NCI-H774 (cell line): ENCODE measurements at places on chromosomes 12 and 14.
A peak's percentile ranks its signal among the peaks of the same experiment; 100 is the strongest.

DNA sequence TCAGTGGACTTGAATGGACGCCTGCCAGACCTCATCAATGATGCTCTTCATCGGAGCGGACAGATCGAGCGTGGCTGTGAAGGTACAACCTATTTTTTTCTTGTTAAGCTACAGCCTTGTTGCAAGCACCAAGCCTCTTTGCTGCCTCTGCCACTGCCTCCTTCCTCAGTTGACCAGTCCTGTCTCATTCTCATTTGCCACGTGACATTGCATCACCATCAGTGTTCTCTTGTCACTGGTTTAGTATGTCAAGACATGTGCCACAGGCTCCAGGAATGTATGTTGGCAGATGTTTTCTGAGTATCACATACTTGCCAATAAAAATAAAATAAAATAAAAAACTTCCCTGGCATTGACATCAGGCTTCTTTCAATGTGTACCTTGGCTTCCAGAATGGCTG lies 798.1 kb downstream of the NRXN3 start:
- no peak for DNase-seq

GRCh38 chr14:35543006-35543405 lies 9.0 kb downstream of the INSM2 start:
- DNase-seq, result no peak

- DNase-seq, result no peak
Measured at GRCh38 chr12:40248585-40249297, 23.9 kb downstream of the LRRK2 start.

- DNase-seq, result no peak
Measured at GRCh38 chr12:93335603-93336162, 42.0 kb upstream of the NUDT4 start.

DNA sequence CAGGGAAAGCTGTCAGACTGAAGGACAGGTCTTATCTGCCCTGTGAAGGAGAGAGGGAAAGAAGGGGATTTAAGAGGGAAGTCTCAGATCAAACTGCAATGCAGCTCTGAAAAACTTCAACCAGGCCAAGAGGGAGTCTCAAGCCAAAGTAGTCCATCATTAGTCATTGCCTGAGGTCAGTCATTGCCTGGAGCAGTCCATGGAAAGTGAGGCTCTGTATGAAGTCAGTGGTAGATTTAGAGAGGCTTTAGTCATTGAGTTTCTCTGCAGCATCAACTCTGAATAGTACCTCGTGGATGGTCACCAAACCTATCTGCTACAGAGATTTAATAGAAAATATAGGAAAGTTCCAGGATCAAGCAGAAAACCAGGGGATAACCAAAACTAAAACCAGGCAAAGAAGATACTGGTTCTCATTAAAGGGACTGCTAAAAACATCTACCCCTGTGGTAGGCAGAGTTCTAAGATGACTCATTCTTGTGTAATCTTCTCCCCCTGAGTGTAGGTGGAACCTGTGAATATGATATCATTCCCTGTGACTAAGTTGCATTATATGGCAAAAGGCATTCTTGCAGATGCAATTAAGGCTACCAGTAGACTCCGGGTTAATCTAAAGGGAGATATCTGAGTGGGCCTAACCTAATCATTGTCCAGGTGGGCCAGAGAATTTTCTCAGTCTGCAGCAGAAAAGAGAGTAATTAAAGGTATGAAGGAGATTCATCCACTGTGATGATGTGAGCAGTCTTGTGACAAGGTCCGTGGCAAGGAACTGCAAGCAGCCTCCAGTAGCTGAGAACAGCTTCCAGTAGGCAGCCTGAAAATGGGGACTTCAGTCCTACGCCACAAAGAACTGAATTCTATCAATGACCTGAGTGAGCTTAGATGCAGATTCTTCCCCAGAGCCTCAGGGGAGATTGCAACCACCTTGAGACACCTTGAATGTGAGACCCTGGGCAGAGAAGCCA lies 123.1 kb downstream of the GALC start:
- DNase-seq, result no peak

DNA sequence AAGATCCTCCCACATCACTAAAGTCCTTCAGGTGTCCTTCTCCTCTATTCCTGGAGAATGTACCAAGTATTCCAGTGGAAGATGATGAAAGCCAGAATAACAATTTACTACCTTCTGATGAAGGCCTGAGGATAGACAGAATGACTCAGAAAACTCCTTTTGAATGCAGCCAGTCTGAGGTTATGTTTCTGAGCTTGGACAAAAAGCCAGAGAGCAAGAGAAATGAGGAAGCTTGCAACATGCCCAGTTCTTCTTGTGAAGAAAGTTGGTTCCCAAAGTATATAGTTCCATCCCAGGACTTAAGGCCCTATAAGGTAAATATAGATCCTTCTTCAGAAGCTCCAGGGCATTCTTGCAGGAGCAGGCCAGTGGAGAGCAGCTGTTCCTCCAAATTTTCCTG lies 54.6 kb upstream of the HELB start:
- no peak for DNase-seq

DNA sequence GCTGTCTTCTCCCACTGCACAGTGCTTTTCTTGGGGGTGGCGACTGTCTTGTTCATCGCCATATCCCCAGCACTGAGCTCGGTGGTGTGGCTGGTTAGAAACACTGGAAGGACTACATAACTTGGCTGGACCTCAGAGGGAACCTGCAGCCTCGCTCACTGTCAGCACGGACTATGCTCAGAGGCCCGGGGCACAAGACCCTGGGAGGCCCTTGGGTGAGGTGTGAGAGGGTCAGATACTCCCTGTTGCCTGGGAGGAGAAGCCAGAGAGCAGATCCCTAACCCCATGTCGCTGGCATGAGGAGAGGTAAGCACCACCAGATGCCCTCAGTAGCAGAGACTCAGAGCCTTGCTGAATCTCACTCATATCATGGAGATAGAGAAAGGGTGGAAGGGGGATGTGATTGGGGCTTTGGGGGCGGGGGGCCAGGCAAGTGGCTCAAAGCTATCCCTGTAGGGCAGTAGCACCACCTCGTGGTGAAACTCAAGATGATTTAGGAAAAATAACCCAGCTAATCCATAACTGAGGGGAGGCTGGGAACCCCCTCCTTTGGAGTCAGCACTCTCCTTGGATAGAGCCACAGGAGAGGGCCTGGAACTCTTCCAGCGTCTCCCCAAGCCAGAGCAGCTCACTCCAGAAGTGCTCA lies 18.7 kb upstream of the HDAC7 start:
- no peak for DNase-seq

DNA sequence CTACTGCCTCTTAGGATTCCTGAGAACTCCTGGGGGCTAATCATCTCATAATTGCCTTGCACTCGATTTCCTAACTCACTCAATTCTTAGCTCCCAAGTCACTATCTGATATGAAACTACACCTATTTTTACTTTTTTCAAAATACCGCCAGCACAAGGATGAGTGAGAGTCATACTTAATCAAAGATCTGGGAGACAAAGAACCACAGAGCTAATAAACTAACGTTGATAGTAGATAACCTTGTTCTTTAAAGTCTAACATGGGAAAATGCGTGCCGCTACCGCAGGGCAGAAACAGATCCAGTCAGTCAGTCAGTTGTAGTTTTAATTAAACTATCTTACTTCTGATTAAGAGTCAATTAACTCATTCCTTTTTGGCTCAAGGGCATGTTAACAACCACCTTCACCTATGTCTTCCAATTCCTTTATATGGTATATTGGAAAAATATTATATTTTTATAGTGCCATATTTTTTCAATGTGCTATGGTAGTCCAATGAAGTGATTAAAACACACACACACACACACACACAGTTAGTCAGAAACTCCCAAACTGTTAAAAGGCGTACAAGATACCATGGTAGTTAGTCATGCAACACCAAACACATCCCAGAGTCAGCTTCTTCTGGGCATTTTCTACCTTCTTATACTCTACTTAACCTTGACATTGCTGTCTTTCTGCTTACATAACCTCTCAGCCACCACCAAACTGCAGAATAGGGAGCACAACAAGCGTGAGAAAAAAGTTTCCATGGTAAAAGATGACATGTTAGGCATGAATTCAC lies 114.0 kb downstream of the KLHL28 start:
- no peak for DNase-seq

DNA sequence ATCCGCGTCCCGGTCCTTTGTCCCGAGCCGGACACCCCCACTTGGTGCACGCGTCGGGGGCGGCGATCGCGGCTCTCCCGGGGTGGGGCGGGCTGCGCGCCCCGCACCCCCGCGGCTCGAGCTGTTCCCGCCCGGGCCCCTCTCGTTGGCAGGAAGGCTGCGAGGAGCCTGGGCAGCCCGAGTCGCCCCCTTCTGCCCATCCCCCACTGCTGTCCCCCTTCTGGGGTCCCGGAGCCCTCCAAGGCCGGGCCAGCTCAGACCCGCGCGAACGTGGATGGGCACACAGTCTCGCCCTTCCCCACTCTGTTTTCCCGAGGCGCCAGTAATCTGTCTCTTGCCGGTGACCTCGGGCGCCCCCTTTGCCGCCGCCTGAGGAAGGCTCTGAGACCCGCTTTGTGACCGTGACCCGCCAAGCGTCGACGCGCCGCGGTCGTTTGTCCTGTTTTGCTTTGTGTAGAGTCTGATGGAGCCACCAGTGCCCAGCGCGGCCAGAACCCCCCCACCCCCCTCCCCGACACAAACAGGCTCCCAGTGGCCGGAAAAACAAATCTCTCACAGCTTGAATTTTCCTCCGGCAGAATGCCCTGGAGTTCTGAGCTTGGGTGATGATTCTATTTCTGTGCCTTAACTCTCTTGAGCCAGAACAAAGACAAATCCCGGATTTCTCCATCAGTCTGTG lies 610 bp downstream of the C14orf132 start:
- no peak for DNase-seq

- DNase-seq, result peak; percentile 48
Measured at GRCh38 chr12:10562306-10562933, 51.0 kb downstream of the MAGOHB start.

- DNase-seq, result no peak
Measured at GRCh38 chr12:29155079-29155478, 6.0 kb downstream of the FAR2 start.

DNA sequence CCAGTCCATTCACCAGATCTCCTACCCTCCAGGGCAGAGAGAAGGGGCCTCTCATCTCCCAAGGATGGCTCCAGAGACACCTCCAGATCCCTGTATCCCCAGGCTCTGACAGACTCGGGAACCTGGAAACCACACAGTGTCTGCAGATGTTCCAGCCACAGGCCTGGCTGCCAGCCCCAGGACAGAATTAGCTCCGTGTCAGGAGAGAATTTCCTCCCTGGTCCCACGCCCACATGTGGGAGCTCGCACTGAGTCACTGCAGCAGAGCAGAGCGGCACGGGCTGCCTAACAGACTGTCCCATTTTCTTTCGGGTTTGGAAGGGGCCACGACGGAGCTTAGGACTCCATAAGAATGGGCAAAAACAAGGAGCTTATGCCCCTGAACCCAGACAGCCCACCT lies 33.6 kb downstream of the CMKLR1 start:
- DNase-seq, result no peak

- no peak for DNase-seq
Measured at GRCh38 chr14:56199095-56199981, 81.1 kb downstream of the PELI2 start.

DNA sequence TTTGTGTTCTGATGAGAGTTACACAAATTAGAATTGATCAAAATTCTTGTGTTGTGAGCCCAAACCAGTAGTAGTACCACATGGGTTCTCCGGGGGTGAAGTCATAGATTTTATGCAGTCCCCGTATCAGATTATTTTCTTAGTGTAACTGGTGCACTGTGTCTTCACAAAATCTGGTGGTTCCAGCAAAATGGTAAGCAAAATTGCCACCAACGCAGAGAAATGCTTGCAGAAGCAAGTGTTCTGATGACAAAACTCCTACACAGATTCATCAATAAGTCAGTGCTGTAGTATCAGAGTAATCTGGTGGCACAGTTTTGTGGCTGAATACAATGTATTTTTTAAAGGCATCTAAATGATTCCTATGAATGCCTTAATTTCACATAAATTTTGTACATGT lies 1.3 kb upstream of the CACNA2D4 start:
- no peak for DNase-seq

DNA sequence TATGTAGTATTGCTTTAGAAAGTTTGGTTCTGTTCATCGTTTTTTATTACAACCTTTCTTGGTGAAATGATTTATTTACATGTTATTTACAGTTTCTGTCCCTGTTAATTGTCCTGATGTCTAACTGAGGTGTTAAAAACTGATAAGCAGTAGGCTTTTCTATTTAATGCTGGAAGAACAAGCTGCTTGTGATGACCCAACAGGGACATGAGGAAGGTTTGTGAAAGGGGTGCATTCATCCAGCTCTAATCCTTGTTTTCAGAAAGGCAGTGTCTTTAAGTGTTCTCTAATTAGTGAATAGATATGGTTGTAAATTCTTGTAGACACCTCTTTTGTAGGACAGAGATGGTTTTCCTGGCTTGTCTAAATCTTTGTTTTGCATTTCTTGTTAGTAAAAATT lies 191.4 kb downstream of the FOXA1 start:
- DNase-seq, result no peak

DNA sequence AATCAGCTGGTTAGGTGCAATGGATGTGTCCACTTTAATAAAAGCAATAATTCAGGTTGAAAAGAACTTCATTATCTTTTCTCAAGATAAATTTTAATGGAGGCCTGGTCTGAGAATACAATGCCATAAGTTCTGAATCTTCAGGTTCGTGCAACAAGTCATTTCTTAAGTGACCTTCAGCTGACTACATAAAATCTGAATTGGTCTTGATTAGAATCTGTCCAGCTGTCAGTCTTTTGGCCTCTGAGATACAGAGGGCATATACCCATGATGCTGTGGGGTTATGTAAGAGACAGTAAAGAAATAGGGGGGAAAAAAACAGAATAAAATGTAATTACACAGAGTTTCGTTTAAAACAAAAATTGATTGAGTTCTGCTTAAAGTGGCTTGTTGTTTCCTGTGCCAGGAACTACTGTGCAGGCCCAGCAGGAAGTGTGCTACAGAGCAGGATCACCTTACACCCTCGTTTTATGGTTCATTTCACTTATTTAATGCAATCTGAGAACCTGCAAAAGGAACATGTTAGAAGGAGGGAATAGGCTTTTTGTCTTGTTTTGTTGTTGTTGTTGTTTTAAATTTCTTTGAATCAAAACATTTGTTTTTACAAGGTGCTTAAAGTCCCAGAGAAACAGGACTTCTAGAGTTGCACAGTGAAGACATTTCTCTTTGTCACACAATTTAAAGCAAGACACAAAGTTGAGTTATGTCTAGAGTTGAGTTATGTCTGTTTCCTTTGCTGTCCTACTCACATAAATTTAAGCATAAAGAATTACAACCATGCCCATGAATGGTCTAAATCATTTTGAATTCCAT lies 64.2 kb downstream of the LGR5 start:
- peak; percentile 12 for DNase-seq

DNA sequence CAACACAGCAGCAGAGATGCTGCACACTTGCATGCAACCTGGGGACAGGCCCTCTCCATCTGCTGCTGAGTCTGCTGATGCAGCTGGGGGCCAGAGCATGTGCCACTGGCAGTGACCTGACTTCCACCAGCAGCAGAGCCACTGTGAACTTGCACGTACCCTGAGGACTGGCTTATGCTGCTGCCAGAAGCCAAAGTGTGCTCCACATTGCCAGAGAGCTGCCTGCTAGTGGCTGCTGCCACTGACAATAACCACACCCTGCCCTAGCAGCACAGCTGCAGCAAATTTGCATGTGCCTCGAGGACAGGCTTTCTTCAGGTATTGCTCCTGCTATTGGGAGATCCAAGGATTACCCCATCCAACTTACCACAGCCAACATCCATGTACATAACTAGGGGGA lies 4.5 kb upstream of the PRR4 start:
- DNase-seq, result no peak
